GM13976 (cell line): ENCODE measurements at places on chromosomes 1 and 21.

DNA sequence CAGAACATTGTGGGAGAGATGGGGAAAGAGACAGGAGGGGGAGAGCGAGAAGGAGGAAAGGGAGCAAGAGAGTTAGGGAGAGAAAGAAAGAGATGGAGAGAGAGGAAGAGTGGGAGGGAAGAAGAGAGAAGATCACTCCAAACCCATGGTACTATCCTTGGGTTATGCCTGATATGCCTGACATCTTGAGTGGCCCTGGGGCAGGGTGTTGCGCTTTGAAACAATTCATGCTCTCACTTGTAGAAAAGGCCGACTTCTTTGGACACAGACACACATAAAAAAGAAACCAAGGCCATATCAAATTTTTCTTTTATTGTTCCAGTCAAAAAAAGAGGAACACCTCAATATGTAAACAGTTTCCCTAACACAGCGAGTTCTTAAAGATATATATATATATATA lies 240.5 kb downstream of the DYRK1A start:
- no peak for DNase-seq

- DNase-seq = no peak
These were observed 358.3 kb downstream of the HLX start for GRCh38 chr1:221237587-221237986.

- no peak for DNase-seq
These were observed 61.8 kb downstream of the S1PR1 start for GRCh38 chr1:101298663-101299062.

DNA sequence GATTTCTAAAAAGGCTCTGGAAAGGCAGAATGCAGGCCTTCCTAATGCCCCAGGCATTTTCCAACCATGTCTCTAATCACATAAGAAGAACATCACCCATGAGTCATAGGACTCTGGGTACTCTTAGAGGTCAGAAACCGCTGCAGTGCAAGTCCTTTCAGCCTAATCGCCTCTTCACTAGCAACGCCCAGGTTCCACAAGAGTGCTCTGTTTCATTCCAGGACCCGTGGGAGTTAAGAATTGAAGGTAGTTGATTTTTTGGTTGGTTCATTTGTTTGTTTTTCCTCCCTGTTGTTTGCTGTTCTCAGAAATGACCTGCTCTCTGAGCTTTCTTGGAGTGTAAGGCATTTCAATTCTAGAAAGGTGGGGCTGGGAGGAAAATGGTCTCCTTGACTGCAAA lies 123.2 kb downstream of the NR5A2 start:
- DNase-seq = peak; percentile 48

GRCh38 chr1:154326546-154327465 lies 1.5 kb downstream of the ATP8B2 start:
- DNase-seq = no peak

DNA sequence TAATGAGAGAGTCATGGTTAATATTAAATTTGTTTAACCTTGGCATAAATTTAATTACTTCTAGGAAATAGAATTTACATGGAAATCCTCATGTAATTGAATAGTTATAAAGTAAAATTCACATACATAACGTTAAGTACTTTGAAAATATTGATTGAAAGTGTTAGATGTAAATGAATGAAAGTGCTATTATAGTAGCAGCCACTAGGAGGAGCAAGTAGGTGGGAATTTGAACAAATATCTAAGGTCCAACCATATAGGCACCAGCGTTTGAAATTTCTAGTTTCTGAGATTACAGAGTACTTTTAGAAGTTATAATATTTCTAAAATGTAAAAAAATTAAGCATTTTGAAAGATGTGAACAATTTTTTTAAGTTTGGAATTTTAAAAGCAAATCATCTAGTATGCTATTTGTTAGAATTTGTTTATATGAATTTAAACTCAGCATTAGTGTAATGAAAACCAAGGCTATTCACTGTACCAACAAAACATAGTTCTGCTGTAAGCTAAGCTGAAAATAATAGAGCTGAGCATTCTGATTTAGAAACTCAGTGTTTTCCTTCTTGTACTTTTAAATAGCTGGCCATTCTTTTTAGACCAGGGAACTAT lies 3.3 kb downstream of the B3GALT2 start:
- peak; percentile 8 for DNase-seq

GRCh38 chr1:153400244-153400643 lies 9.4 kb upstream of the S100A8 start:
- DNase-seq = peak; percentile 23

DNA sequence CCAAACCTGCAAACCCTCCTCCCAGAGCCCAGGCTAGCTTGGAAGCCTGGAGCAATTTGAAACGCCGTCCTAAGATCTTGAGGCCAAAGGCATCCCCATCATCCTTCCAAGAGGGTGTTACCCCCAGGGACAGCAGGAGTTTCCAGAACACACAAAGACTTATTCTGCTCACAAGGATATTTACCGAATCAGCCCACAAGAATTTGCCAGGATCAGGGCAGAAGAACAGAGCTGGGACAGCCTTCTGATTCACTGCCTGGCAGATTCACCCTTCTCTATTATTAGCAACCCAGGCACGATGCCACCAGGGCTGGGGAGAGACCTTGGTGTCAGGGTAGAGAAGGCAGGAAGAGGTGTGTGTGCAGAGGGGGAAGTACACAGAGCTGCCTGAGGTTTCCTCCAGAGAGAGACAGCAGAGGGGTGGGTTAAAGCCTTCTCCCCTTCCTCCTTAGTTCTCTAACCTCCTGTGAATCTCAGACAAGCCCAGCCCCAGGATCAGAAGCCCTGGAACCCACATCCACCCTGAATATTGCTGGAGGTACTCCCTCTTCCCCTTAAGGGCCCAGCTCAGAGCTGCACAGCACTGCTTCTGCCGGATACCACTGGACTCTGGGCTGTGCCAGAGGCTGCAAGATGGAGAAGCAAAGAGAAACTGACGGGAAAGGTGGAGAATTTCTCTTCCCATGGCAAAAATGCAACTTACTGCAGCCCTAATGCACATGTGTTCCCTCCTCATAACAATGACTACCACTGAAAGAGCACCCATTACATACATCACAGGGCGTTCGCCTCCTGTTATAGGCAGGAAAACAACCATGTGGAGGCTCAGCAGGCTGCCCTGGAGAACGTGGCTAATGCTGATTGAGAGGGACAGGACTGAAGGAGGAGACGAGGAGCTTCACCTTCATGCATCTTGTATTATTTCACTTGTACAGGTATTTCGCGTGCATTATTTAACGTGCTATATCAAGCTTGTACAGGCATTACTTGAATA lies 61.8 kb downstream of the ITPKB start:
- DNase-seq = no peak

GRCh38 chr21:14824126-14824525 lies 240.7 kb downstream of the NRIP1 start:
- no peak for DNase-seq

- DNase-seq = peak; percentile 78
These were observed 791 bp upstream of the PIK3R3 start for GRCh38 chr1:46133181-46133658.

DNA sequence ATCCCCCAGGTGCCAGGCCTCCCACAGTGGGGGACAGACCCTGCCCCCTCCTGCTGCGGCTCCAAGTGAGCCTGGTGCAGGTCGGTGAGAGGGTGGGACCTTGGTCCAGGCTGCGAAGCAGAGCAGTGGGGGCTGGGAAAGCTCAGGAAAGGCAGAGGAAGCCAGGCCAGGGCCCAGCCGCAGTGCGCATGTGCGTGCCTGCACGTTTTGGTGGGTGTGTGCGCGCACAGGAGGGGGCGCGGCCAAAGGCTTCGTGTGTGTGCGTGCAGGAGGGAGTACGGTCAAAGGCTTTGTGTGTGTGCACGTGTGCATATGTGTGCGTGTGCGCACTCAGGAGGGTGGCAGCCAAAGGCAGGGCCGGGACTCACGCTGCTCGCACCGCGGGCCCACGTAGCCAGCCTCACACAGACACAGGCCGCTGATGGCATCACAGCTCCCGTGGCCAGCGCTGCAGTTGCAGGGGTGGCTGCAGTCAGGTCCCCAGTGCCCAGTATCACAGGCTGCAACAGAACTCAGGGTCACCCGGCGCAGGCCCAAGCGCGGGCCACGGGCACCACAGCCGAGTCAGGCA lies 45.9 kb downstream of the ARHGEF16 start:
- no peak for DNase-seq

DNA sequence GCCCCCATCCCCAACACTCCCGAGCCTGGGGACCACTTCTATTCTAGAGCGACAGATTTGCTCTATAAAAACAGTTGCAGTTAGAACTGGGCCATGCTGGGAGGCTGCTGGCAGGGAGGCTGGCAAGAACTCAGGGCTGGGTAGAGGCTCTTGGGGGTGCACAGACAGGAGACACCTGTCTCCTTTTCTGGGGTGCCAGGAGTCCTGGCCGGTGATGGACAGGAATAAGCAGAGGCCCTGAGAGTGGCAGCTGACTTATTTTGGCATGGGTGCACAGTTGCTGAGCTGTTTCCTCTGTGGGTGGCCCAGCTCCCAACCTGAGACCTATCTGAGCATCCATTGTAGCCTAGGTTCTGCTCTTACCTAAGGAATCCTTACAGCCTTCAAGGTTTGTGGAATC lies 39.2 kb upstream of the TMPRSS2 start:
- DNase-seq = no peak

DNA sequence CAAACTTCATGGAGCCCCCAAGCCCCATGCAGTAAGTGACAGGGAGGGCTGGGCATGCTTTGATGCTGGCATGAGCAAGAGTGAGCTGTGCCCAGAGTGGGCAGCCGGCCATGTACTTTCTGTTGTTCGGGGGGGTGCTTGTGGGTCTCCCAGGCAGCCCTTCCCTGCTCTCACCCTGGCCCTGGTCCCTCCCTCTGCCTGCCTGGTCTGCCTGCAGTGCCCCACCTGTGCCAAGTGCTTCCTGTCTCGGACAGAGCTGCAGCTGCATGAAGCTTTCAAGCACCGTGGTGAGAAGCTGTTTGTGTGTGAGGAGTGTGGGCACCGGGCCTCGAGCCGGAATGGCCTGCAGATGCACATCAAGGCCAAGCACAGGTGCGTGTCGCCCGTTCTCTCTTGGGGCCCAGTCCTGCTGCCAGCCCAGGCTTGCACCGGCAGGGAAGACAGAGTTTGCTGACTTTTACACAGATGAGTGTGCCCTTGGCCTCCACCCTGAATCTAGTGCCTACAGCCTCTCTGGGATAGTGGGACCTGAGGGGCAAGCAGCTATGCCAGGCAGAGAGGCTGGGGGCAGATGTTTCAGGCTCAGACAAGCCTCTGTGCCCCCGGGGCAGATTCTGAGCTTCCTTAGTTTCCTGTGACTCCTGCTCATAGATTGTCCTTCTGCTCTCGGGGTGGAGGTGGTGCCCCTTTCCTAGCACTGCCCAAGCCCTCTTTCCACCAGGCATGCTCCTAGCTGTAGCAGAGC lies 7.6 kb downstream of the ZBTB48 start:
- no peak for DNase-seq

DNA sequence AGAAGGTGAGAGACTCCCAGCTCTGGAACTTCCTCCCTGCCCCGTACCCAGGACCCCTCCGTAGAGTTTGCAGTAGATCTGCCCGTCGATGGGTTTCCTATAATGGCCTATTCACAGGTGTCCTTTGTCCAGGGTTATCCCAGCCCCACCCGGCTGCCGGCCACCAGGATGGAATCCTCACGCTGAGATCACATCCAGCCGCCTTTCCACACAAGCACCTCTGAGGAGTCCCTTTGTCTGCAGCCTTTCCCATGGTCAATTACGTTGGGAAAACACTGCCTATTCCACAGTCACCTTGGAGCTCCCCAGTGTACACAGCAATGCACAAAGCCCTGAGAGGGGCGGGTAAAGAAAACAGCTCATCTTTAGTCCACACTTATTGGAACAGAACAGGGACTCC lies 190.0 kb upstream of the EDN2 start:
- no peak for DNase-seq

GRCh38 chr1:204417074-204417997 lies 5.7 kb upstream of the PPP1R15B start:
- no peak for DNase-seq

DNA sequence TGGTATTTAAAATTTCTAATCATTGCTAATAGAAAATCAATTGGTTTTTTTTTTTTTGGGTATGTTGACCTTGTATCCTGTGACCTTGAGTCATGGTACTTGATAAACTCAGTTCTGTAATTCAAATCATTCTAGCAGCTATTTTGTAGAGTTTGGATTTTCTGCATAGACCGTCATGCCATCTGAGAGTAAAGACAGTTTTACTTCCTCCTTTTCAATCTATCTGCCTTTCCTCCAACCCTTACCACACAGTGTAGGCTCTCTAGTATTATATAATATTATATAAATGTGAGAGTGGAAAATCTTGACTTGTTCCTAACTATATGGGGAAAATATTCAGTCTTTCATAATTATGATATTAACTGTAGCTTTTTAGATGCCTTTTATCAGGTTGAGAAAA lies 7.0 kb downstream of the TDRD5 start:
- no peak for DNase-seq

DNA sequence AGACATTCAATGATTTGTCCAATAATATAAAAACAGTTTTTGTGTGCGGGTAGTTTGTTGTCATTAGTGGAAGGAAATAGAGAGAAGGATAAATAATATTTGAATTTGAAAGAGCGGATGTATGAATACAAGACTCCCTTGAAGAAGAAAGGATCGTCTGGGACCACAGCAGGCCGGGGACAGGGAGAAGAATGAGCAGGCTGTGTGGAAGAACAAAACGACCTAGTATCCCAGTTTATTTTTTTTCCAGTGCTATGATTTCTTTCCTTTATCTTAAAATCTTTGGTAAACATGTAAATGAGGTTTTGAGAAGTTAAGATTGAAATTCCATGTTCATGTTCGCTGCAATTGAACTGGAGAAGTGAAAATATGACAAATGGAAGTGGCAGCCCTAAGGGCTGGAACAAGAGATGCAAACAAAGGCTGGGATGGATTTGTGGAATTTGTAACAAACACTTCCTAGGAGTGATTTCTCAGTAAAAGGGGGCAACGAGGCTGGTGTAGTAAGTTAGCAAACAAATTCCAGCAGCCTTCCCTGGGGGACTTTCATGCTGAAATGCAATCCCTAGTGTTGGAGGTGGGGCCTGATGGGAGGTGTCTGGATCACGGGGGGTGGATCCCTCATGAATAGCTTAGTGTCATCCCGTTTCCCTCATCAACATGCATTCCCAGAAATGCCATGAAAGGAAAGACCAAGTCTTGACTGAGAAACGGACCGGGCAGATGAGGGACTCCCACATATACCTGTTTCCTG lies 10.2 kb upstream of the IFI16 start:
- no peak for DNase-seq

DNA sequence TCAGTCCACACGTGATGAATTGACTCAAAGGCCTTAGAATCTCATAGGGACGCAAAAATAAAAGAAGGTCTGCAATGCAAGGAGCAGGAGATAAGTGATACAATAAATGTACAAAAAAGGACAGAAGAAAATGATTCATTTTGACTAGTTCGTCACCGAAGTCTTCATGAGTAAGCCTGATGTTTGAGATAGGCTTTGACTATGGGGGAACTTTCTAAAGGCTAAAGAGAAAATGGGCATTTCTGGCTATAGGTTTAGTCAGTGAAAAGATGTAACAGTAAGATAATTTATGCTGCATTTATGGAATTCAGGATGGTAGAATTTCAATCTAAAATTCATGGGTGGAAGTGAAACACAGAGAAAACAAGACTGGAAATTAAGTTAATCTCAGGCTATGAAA lies 163.0 kb downstream of the ADGRL4 start:
- DNase-seq = no peak

DNA sequence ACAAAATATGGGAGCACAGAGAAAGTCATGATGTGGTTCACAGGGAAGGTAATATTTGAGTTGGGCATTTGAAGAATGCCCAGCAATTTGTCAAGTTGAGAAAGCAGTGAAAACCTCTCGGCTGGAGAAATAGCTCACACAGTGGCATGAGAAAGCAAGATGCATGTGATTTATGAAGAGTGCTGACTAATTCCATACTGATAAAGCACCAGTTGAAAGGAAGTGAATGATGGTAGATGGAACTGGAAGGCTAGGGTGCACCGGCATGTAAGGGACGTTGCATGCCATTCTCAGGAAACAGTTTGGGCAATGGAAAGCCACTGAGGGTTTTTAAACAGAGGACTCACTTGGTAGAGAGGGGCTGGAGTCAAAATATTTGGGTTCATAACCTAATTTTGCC lies 53.5 kb upstream of the MTF2 start:
- no peak for DNase-seq
